ENCODE measurements at places on chromosomes 7 and 10. TPM values are rescaled to one million over a fixed set of nuclear protein-coding genes. Genes with fewer than 3 reads are reported as not detected.
A peak's percentile ranks its signal among the peaks of the same experiment; 100 is the strongest.

The CHST3 gene
- 1.3 TPM for total RNA-seq

GRCh38 chr10:514137-514671 is 175.3 kb downstream of the DIP2C start:
- no peak for DNase-seq

- no peak for DNase-seq
Measured at GRCh38 chr7:151233804-151234203, 1.5 kb downstream of the CHPF2 start.

GRCh38 chr10:112141292-112141691 is 42.3 kb downstream of the GPAM start:
- DNase-seq: no peak

DNA sequence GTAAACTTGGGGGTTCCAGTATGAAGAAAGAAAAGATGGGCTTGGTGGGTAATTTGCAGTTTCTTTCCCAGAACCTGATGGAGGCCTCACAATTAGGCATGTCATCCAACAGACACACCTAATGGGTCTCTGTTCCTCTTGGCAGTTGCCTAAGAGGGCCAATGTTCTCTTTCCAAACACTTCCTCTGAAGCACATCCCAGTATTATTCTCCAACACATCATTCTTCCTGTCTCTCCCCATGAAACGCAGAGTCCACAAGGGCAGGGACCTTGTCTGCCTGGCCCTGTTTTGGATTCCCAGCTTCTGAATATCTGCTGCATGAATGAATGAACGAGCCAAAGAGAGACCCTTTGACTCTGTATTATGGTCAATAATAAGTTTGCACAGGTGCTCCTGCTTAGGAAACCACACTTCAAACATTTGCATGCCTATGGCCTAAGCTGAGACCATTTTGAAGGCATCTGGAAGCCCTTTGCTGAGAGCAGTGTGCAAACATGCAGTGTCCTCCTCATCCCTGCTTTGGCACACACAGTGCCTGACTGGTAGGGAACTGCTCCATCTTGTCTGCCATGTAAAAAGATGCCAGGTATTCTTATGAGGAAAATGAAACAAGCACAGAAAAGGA is 100.9 kb upstream of the CHST15 start:
- peak; percentile 19 for DNase-seq

Measured in left lobe of liver (tissue), 2 donors.